ENCODE measurements at places on chromosomes 2 and 18.

DNA sequence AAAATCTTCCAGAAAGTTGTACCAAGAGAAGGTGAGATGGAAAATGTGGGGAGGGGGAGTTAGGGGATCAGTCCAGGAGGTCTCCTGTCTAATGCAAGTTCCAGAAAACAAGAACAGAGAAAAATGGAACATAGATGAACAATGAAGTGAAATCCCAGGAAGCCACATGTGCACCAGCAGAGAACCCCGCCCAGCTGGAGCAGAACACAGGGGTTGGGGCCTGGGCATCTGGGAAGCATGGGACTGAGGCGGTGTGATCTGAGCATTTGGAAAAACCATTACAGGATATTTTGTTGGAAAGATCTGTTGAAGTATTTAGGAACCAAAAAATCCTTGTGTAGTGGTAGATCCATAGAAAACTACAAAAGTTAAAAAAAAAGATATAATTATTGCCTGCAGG, 133.7 kb downstream of the INO80D start:
- no peak for DNase-seq

GRCh38 chr2:135914485-135914884, 38.2 kb upstream of the MCM6 start:
- peak; percentile 15 for DNase-seq

DNA sequence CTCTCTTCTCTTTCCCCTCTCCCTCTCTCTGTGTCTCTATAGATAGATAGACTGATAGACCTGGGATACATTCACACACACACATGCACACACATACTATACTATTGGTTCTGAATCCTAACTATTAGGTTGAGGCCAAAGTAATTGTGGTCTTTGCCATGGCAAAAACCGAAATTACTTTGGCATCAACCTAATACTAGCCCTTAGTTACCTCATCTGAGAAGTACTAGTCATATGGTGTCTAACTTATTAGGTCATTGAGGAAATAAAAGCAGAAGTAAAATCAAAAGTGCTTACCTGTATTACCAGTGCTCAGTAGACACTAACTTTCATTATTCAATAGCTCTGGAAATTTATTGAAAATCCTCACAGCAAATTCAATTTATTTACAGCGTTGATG, 451.5 kb downstream of the EPHA4 start:
- DNase-seq, result no peak

DNA sequence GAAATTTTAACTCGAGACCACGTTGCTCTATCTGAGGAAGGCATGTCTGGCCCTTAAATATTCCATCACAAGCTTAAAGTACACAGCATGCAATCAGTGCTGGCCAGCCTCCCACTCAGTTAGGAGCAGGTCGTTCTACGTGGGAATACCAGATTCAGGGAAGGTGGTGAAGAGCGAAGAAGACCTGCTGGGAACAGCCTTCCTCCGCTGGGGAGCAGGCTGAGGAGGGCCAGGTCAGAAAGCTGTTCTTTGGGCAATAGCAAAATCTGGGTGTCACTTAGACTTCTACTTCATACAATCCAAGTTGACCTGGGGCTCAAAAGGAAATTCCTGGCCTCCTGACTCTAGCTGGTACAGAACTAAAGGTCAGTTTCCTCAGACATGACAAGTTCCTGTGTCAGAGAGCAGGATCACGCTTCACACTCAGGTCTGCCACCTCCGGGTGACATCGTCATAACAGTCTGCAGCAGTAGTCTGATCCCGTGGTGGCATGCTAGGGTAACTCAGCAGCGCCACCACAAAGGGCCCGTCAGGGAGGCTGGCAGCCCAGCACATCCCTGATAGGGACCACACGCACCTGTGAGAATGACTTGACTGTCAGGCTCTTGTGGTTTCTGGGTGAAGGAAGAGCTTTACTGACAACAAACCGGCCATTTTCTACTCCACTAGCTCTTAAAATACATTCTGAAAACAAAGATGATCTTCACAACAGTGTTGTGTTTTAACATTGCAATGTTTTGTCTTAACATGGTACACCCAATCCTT, 35.2 kb upstream of the NAPG start:
- no peak for DNase-seq

DNA sequence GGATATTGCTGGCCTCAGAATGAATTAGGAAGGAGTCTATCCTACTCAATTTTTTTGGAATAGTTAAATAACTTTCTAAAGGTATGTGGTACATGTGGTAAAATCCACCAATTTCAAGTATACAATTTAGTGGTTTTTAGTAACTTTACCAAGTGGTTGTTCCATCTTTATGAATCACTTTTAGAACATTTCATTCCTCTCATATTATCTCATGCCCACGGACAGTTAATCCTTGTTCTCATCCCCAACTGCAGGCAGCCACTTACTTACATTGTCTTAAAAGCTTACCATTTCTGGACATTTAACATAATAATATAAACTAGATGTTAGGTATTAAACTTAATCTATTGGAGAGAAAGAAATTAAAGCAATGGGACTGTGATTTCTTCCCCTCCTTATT, 146.3 kb upstream of the ZC3H15 start:
- DNase-seq, result peak; percentile 32

- DNase-seq, result peak; percentile 65
Observed at GRCh38 chr18:54254265-54254758, 15.0 kb upstream of the POLI start.

GRCh38 chr2:15901808-15902130, 38.6 kb upstream of the MYCN start:
- no peak for DNase-seq

GRCh38 chr2:179963626-179964025, 43.5 kb downstream of the CWC22 start:
- DNase-seq, result peak; percentile 59

DNA sequence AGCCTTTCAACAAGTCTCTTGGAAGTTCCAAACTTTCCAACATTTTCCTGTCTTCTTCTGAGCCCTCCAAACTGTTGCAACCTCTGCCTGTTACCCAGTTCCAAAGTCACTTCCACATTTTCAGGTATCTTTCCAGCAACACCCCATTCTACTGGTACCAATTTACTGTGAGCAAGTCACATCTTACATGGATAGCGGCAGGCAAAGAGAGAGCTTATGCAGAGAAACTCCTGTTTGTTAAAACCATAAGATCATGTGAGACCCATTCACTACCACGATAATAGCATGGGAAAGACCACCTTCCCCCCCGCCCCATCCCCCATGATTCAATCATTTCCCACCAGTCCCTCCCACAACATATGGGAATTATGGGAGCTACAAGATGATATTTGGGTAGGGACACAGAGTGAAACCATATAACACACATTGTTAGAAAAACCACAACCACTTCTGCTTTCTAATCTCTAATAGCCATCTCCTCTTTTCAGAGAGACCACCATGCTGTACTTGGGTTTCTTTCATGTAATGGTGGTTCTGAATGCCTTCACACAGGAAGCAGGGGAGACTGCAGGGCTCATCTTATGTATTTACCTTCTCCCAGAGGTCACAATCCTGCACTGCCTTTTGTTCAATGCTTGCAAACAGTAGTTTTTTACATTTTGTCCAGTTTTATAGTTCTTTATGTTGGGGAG, 46.0 kb upstream of the CALCRL start:
- no peak for DNase-seq

- no peak for DNase-seq
Observed at GRCh38 chr18:43961722-43962121, 684.4 kb upstream of the SYT4 start.

DNA sequence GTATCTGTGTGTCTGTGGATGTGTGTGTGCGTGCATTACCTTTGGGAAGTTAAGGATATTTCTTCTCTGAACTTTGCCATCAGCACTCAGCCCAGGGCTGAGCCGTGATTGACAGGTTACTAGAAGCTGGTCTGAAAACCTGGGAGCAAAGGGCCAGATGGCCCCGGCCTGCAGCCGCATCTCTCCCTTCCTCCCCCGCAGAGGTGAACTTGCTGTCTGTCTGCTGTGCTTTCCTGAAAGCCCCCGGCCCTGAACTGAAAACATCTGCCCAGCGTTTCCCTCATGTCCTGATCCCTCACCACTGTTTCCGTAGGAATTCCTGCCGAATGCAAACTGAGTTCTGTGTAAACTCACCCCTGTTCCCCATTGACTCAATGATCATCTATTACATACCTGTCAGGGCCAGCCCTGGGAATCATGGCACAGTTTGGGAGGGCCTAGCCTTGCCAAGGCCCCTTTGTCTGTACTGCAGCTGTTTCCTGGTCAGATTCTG, 45.8 kb downstream of the MYCN start:
- DNase-seq, result no peak

DNA sequence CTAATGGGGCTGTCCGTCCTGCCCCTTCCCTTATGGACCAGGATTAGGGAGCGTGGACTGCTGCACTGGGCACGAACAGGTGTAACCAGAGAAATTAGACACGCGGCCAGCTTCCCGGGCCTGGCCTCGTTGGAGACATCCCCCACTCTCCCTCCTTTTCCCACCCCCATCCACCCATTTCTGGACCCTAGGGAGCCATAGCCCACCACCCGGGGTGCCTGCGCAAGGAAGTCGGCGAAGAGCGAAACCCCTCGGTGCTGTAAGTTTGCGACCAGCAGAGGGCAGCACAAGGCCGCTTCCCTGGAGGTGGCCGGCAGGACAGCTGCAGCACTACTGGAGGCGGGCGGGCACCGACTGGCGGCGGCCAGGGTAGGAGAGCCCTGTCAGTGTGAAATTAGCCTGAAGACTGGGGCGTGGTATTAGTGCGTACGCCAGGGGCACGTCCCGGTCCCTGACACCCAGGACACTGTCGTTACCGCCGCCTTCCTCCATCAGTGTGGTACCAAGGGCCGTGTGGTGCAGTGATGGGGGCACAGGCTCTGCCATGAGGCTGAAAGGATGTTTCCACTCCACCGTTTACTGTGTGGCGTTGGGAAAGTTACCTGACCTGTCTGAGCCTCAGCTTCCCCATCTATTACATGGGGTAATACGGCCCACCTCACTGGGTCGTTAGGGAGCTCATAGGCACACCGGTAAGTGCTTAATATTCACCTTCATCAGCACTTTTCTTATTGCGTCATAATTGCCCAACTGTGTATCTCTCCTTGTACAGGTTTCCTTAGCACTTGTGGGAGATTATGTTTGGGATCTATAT, 36.0 kb upstream of the CD207 start:
- peak; percentile 83 for DNase-seq

- DNase-seq, result no peak
Observed at GRCh38 chr2:13616059-13616458, 899.3 kb downstream of the TRIB2 start.

DNA sequence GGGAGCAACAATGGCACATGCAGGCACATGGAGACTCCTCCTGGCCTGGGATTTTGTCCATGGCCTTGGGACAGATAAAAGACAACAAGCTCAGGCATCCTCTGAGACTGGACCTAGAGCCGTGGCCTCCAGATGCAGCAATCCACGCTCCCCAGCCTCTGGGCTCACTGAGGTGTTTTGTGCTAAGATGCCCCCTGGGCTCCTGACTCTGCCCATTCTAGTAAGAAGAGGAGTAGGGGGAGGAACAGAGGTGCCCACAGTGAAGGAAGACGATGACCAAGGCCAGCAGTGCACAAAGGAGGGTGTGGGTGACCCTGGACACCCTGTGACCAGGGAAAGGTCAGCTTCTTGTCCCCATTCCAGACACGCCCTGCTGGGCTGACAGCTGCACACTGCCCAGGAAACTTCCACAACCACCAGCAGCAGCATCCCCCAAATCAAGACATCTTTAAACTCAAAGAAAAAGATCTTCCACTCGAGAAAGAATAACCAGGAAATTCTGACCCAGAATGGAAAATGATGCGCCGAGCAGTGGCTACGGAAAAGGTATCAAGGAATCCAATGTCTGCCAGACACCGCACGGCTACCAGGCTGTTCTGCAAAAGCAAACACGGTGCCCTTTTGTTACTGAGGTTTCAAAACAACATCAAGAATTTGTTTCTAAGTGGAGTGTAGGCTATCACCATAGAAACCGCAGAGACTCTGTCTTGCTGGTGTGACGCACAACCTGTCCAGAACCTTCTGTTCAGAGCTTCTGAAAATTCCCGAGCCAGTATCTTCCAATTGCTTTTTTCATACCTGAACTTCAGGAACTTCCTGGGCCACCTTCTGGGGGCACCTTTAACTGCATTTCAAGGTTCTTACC, 65.5 kb downstream of the ZNF516 start:
- peak; percentile 37 for DNase-seq

GRCh38 chr2:20224716-20225293, at the start of gene SDC1:
TSS of gene SDC1 (minus strand) at chr2:20225130. CDS start at chr2:20224867, 263 bp downstream.
- peak; percentile 46 for DNase-seq

- no peak for DNase-seq
Observed at GRCh38 chr2:289362-290089, 1.6 kb upstream of the ALKAL2 start.

GRCh38 chr18:6374935-6375529, 39.7 kb downstream of the L3MBTL4 start:
- DNase-seq, result no peak

GRCh38 chr18:40159141-40160017, 1795.7 kb upstream of the PIK3C3 start:
- DNase-seq, result peak; percentile 65

- DNase-seq, result no peak
Observed at GRCh38 chr18:2617401-2617998, 38.0 kb upstream of the SMCHD1 start.

GRCh38 chr2:240372101-240372500, 63.4 kb upstream of the GPC1 start:
- DNase-seq, result no peak

DNA sequence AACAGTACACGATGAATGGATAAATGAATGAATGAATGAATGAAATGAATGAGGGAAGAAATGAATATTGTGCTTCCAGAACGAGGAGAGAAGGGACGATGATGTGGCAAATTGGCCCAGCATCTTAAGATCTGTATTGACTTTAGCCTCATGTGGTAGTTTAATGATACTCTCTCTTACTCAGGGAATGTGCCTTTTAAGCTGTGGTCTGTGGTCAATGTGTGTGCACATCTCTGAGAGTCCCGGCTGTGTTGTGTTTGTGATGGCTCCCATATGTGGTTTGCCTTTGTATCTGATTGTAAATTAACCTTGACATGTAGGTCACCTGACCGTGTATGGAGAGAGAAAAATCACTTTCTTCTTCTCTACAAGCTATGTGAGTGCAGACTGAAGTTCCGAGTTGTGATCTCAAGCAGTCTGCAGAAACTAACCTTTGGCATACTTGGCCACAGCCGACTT, 91.2 kb downstream of the NEDD4L start:
- DNase-seq, result peak; percentile 42

DNA sequence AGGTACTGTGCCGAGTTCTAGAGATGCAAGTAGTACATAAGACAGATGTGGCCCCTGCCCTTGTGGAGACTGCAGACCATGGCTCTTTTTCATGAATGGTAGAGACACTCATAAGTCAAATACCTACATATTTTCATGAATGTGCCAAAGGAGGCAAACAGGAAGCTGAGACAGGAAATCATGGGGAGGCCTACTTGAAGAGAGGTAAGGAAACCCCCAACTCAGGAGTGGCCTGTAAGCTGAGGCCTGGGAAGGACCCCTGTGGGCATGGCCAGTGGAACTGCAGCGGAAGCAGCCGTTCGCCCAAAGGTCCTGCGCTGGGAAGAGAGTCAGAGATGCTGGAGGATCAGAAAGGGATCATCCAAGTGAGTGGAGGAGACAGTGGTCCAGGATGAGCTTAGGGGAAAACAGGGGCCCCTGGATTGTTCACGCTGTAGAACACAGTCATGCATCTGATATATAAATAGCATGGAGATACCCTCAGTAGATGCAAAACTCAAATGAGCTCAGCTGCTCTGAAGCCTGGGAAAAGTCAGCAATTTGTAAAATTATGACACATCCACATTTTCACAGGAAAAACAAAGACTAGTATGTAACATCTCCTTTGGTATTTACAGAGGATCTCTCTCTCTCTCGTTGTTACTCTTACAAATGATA, 228.9 kb downstream of the NEDD4L start:
- peak; percentile 38 for DNase-seq

GRCh38 chr2:186730609-186731008, 36.7 kb downstream of the FAM171B start:
- DNase-seq, result no peak

All from cardiac fibroblast (primary cell).